ENCODE measurements at places on chromosomes 7 and 10. TPM values are rescaled to one million over a fixed set of nuclear protein-coding genes. Genes with fewer than 3 reads are reported as not detected.

DNA sequence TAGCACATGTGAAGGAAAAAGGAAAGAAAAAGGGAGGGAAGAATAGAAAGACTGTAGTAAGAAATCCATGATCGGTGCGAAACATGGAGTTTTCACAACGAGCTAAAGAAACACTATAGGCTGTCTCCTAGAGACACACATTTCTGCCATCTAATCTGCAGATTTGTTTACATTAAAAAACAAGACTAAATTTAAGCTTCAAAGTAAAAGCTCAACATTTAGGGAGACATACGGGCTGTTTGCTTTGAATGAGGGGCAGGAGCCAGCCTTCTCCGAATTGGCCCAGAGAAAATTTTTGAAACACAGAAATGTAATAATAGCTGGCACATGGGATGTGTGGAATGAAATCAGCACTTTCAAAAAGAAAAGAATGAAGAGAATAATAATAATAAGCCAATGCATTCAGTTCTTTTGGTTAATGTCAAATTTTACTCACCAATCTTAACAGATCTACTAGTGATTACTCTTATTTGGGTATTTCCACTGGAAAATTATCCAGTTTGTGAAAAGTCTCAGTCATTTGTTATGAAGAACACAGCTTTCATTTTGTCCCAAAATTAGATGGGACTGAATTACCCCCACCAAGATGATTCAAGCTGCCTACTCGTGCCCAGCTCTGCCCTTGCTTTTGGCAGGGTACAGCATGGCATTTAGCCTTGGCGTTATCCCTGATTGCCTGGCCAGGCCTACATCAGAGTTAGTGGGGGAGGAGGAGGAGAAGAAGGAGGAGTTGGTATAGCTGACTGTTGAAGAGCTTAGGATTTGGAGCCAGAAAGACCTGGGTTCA lies 47.1 kb downstream of the MTURN start:
- H3K27ac ChIP-seq = no peak overlapping the region
- H3K4me1 ChIP-seq = no peaks in the 10 kb centered on the region
- no peaks in the 10 kb centered on the region for H3K27me3 ChIP-seq
- DNase-seq = no peak

DNA sequence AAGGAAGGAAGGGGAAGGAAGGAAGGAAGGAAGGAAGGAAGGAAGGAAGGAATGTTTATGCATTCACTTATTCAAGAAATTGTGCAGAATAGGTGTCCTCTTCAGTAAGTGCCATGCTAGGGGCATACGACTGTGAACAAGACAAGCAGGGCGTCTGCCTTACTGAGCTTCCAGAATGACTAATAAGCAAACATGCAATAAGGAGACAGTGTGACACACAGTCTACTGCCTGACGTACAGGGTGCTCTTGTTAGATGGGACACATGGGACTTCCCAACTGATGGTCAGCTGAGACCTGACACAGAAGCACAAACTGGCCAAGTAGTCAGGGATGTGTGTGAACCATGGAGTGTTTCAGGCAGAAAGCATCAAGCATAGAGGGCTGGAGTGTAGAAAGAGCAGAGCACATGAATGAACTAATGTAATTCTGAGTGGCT lies 18.2 kb downstream of the DNAJC12 start:
- DNase-seq = no peak
- peak overlapping the region; percentile 70 for H3K27ac ChIP-seq
- no peaks in the 10 kb centered on the region for H3K36me3 ChIP-seq
- no peaks in the 10 kb centered on the region for H3K4me1 ChIP-seq
- H3K4me3 ChIP-seq = no peak overlapping the region

DNA sequence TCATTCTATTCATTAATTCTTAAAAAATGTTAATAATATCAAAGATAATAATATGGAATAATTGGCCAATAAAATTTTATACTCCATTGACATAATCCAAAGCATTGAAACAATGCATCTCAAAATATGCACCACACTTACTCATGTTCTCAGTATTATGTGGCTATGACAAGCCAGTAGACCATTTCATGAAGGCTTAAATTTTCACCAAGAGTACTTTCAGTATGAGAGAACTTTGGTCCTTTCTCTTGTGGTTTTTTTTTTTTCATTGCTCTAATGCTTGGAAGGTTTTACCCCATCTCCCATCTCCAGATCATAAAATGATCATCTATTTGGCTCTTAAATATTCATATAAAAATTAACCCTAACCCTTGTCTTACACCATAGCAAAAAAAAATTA lies 45.5 kb upstream of the TMEM140 start:
- no peaks in the 10 kb centered on the region for H3K36me3 ChIP-seq
- no peaks in the 10 kb centered on the region for H3K27me3 ChIP-seq
- no peak overlapping the region for H3K4me3 ChIP-seq
- DNase-seq = no peak
- no peaks in the 10 kb centered on the region for H3K4me1 ChIP-seq

GRCh38 chr10:52897162-52897561 lies 124.6 kb upstream of the MBL2 start:
- no peaks in the 10 kb centered on the region for H3K4me1 ChIP-seq
- H3K27ac ChIP-seq = no peak overlapping the region
- H3K4me3 ChIP-seq = no peak overlapping the region
- no peak for DNase-seq
- no peaks in the 10 kb centered on the region for H3K36me3 ChIP-seq

GRCh38 chr10:129841071-129841470 lies 123.0 kb downstream of the EBF3 start:
- no peaks in the 10 kb centered on the region for H3K4me1 ChIP-seq
- DNase-seq = no peak
- no peak overlapping the region for H3K4me3 ChIP-seq
- H3K36me3 ChIP-seq = peaks cover 3% of the 10 kb centered on the region
- no peak overlapping the region for H3K27ac ChIP-seq

- peak overlapping the region; percentile 74 for H3K4me3 ChIP-seq
- peak; percentile 47 for DNase-seq
- no peaks in the 10 kb centered on the region for H3K27me3 ChIP-seq
- H3K36me3 ChIP-seq = no peaks in the 10 kb centered on the region
These were observed 1.2 kb downstream of the JAZF1 start for GRCh38 chr7:28179120-28180030.

- H3K27me3 ChIP-seq = no peaks in the 10 kb centered on the region
- no peak overlapping the region for H3K27ac ChIP-seq
- no peak overlapping the region for H3K4me3 ChIP-seq
- H3K36me3 ChIP-seq = no peaks in the 10 kb centered on the region
- no peak for DNase-seq
These were observed 77.4 kb downstream of the PPP1R17 start for GRCh38 chr7:31764462-31764861.

Gene PCLO
- 20.9 TPM for total RNA-seq

Measured in breast epithelium (tissue), 4 donors.